A549 treated with CORT108297 at 1 μM for 4 hours (cell line): ENCODE measurements at places on chromosomes 11 and 22. TPM values are rescaled to one million over a fixed set of nuclear protein-coding genes. Genes with fewer than 3 reads are reported as not detected.

CHCHD10 gene
- 73.8 to 194 TPM (median 186 TPM) in 5 replicates for total RNA-seq

CSKMT gene
- total RNA-seq, result 10.5 to 19.1 TPM (median 16.3 TPM) in 5 replicates

RFPL2 gene
- total RNA-seq, result 0.07 to 0.21 TPM (median 0.11 TPM) in 5 replicates

PGA5 gene
- total RNA-seq, result not detected in 5 replicates

SCGB1D2 gene
- 0.30 TPM in 1 of 5 replicates, not detected in the others for total RNA-seq

TNNT3 gene
- total RNA-seq, result not detected in 5 replicates

ZP1 gene
- total RNA-seq, result 0.09 to 0.19 TPM (median 0.12 TPM) in 5 replicates

ZC3H7B gene
- 18.9 to 27.1 TPM (median 25.5 TPM) in 5 replicates for total RNA-seq

RFPL1 gene
- not detected in 5 replicates for total RNA-seq

PMM1 gene
- total RNA-seq, result 24.3 to 31.9 TPM (median 31.2 TPM) in 5 replicates

TFIP11 gene
- total RNA-seq, result 21.5 to 23.5 TPM (median 22.1 TPM) in 5 replicates

PAMR1 gene
- 0.08 TPM in 1 of 5 replicates, not detected in the others for total RNA-seq

PDE3B gene
- total RNA-seq, result 1.9 to 2.6 TPM (median 2.2 TPM) in 5 replicates

HBB gene
- not detected in 5 replicates for total RNA-seq

GP1BB gene
- 0.28 to 1.8 TPM (median 1.6 TPM) in 5 replicates for total RNA-seq

EIF3D gene
- 155 to 212 TPM (median 161 TPM) in 5 replicates for total RNA-seq

HEPN1 gene
- not detected in 5 replicates for total RNA-seq

CRYBB3 gene
- 0.22 TPM in 1 of 5 replicates, not detected in the others for total RNA-seq

POU2AF3 gene
- total RNA-seq, result 0.73 to 1.3 TPM (median 0.79 TPM) in 5 replicates

MGAT3 gene
- 0.28 to 0.57 TPM (median 0.47 TPM) in 5 replicates for total RNA-seq

TENM4 gene
- total RNA-seq, result 0.02 to 0.15 TPM (median 0.13 TPM) in 4 of 5 replicates, not detected in the other

KRTAP5-11 gene
- not detected in 5 replicates for total RNA-seq

MPZL3 gene
- total RNA-seq, result 0.29 to 0.47 TPM (median 0.32 TPM) in 5 replicates

APOL4 gene
- not detected in 5 replicates for total RNA-seq

KLHL35 gene
- 0.63 to 1.8 TPM (median 1.1 TPM) in 5 replicates for total RNA-seq

SHANK2 gene
- 6.5 to 8.8 TPM (median 7.7 TPM) in 5 replicates for total RNA-seq

INPP5J gene
- 0.50 to 0.78 TPM (median 0.72 TPM) in 5 replicates for total RNA-seq

PRSS23 gene
- total RNA-seq, result 429 to 546 TPM (median 498 TPM) in 5 replicates

LMO1 gene
- total RNA-seq, result 2.2 to 3.2 TPM (median 2.8 TPM) in 5 replicates

PRDM10 gene
- total RNA-seq, result 1.5 to 1.9 TPM (median 1.8 TPM) in 5 replicates

MOV10L1 gene
- total RNA-seq, result not detected in 5 replicates

CALCA gene
- 0.14 TPM in 1 of 5 replicates, not detected in the others for total RNA-seq

KDELR3 gene
- total RNA-seq, result 16.8 to 22.5 TPM (median 20.2 TPM) in 5 replicates

EFCAB6 gene
- total RNA-seq, result 0.38 to 0.62 TPM (median 0.51 TPM) in 5 replicates

TMA7B gene
- not detected in 5 replicates for total RNA-seq

FDX1 gene
- 14.1 to 16.7 TPM (median 16.4 TPM) in 5 replicates for total RNA-seq

OR5AR1 gene
- total RNA-seq, result not detected in 5 replicates

OR2AG1 gene
- total RNA-seq, result not detected in 5 replicates

FGF19 gene
- total RNA-seq, result 0.03 to 0.08 TPM in 2 of 5 replicates, not detected in the others

PELI3 gene
- 4.0 to 6.8 TPM (median 5.9 TPM) in 5 replicates for total RNA-seq

BARX2 gene
- total RNA-seq, result not detected in 5 replicates

KCNE3 gene
- total RNA-seq, result 0.05 TPM in 1 of 5 replicates, not detected in the others

MRGPRX4 gene
- total RNA-seq, result not detected in 5 replicates

THY1 gene
- total RNA-seq, result 11.6 to 15.3 TPM (median 13.7 TPM) in 5 replicates

IGF2 gene
- total RNA-seq, result 1.5 to 2.9 TPM (median 2.8 TPM) in 5 replicates

NLRP6 gene
- total RNA-seq, result not detected in 5 replicates

PARVA gene
- 23.4 to 28.6 TPM (median 24.7 TPM) in 5 replicates for total RNA-seq

HBE1 gene
- 0.15 to 0.29 TPM (median 0.21 TPM) in 3 of 5 replicates, not detected in the others for total RNA-seq

RASL10A gene
- total RNA-seq, result 0.21 to 0.61 TPM (median 0.37 TPM) in 4 of 5 replicates, not detected in the other

PARVG gene
- total RNA-seq, result 0.01 TPM in 1 of 5 replicates, not detected in the others

DUSP8 gene
- total RNA-seq, result 1.2 to 2.5 TPM (median 1.3 TPM) in 5 replicates
